ENCODE measurements at places on chromosomes 7 and 10.
A peak's percentile ranks its signal among the peaks of the same experiment; 100 is the strongest.

DNA sequence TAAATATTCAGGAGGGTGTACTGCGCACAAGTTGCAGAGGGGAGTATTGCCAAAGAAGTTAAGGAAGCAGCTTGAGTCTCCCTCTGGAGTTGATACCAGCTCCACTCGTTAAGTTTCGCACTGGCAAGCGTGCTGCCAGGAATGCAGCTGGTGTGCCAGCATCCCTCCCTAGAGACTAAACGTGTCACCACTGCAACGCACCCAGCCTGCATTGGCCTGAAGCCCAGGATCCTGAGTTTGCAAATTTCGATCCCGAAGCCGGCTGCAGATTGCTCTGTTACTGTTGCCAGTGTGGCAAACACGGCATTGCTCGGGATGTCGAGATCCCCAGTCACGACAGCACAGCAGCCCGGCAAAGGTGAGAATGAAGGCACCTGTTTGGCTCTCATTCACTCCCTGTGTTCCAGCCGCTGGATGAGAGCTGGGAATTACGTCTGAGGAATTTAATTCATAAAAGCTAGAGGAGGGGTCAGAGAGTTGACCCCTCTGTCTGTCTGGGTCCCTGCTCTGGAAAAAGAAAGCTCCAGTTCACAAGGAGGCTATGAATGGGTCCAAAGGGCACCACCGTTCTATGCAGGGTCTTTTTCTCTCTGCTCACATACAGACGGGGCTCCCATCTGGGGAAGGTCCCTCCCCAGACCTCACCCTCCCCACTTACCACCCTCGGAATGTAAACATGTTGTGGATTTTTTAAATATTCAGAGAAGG is 61.0 kb downstream of the NRP1 start:
- no peak for DNase-seq

DNA sequence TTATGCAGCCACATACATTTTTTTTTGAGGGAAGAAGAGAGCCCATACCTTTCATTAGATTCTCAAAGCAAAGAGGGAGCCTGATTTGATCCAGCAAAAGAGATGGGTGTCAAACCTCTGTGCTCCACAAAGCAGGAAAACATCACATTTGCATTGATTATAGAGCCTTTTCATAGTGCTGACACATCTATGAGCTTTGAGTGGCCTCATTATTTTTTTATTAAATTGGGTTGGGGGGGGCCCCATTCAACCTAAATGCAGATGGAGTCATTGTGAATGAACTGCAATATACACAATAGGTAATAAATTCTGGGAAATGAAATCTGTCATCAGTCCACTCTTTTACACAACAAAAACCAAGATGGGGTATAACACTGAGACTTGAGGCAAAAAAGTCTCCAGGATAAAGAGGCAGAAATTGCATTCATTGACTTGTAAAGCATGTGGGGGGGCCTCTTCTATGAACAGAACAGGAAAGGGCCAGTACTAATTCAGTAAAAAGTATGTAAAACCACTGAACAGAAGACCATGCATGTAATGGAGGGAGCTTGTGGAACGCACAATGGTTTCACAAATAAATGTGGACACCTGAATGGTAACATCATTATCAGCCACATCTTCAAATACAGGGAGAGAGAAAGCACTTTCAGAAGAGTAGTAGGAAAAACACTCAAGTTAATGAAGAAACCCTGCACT is 17.7 kb upstream of the ASB4 start:
- DNase-seq, result no peak

GRCh38 chr7:47253650-47254080 is 328.2 kb downstream of the TNS3 start:
- no peak for DNase-seq

GRCh38 chr7:134406431-134406830 is 52.5 kb downstream of the AKR1B1 start:
- no peak for DNase-seq

GRCh38 chr10:126387931-126388911 is at the start of gene ADAM12:
Gene ADAM12 (minus strand): TSS chr10:126388477. CDS start chr10:126388145, 332 bp downstream.
- DNase-seq, result peak; percentile 16

- no peak for DNase-seq
Measured at GRCh38 chr10:23892296-23892695, 316.6 kb upstream of the KIAA1217 start.

DNA sequence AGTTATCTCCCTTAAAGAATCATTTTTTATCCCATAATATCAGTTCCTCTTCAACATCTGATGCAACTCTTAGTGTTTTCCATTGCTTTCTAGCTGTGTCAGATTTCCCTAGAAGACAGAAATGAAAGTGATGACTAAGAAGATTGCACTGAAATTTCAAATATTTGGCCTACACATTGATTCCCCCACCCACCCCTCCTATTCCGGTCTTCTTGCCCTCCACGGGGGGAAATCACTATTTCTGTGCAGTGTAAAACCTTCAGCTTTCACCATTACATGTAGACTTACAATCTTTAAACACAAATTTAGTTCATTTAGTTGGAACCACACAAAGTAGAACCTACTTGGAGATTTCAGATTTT is 63.7 kb upstream of the IL6 start:
- no peak for DNase-seq

DNA sequence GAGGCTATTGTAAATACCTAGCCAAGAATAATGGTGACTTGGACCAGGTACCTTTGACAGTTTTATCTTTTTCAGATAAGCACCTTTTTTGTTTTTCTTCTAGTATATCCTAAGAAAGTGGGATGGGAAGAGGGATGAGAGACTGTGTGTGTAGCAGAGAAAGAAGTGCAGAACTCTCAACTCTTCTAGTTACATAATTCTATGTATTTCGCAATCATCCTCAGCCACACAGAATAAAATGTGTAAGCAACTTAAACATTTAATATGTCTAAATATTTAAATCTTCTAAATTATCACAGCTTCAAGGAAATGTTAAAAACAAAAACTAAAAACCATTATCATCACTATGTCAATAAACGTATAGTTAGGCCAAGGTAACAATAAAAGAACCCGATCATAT is 42.6 kb upstream of the GSAP start:
- no peak for DNase-seq

Data from CD4-positive, alpha-beta T cell treated with Interleukin-17A for 4 hours (primary cell).